ENCODE measurements at places on chromosomes 2 and 18.

GRCh38 chr2:171482308-171482707 is 40.0 kb upstream of the CYBRD1 start:
- DNase-seq, result no peak

- DNase-seq, result no peak
These were observed 31.7 kb upstream of the ZNF396 start for GRCh38 chr18:35408843-35409261.

DNA sequence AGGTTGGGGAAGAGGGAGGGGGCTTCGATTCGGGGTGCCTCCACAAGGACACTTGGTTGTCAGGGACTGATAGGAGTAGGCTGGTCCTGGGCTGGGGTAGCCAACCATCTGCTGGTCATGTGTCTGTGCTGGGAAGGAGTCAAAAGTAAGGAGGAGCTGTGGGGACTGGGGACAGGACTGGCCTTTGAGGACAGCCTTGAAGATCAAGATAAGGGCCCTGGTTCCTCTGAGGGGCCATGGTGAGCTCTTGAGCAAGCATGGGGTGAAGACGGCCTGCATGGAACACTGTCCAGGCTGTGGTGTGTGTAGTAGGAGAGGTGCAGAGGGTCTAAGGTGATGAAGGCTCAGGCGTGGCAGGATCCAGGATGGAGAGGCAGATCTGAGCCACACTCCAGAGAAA is 1.7 kb downstream of the CYP27A1 start:
- DNase-seq, result no peak

GRCh38 chr2:215868846-215869543 is 144.4 kb downstream of the MREG start:
- DNase-seq, result no peak

- no peak for DNase-seq
These were observed 2.5 kb upstream of the UGT1A7 start for GRCh38 chr2:233679196-233679595.

- DNase-seq, result no peak
These were observed 50.2 kb upstream of the PLB1 start for GRCh38 chr2:28445448-28446258.

DNA sequence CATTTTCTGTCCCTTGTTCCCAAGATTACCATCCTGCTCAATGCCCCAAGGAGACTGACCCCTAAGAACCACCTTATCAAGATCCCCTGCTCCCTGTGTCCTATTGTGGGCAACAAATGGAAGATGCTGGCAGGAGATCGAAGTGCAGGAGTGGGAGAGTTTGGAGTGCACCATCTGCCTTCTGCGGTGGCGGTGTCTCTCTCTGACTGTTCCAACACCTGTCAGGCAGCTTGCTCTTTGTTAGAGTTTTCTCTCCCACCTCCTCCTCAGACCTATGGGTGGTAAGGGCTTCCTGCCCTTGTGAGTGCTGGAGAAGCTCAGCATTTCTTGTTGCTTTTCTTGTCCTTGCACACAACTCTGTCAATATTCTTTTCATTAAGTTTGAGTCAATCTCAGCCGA is 64.1 kb upstream of the SPHKAP start:
- no peak for DNase-seq

- DNase-seq, result no peak
These were observed 157.4 kb downstream of the SUCLG1 start for GRCh38 chr2:84301717-84302116.

- no peak for DNase-seq
These were observed 24.3 kb upstream of the STAT1 start for GRCh38 chr2:191038241-191038725.

GRCh38 chr2:211068108-211068780 is 511.8 kb downstream of the CPS1 start:
- no peak for DNase-seq

GRCh38 chr2:55729136-55729685 is 35.6 kb upstream of the PNPT1 start:
- no peak for DNase-seq

DNA sequence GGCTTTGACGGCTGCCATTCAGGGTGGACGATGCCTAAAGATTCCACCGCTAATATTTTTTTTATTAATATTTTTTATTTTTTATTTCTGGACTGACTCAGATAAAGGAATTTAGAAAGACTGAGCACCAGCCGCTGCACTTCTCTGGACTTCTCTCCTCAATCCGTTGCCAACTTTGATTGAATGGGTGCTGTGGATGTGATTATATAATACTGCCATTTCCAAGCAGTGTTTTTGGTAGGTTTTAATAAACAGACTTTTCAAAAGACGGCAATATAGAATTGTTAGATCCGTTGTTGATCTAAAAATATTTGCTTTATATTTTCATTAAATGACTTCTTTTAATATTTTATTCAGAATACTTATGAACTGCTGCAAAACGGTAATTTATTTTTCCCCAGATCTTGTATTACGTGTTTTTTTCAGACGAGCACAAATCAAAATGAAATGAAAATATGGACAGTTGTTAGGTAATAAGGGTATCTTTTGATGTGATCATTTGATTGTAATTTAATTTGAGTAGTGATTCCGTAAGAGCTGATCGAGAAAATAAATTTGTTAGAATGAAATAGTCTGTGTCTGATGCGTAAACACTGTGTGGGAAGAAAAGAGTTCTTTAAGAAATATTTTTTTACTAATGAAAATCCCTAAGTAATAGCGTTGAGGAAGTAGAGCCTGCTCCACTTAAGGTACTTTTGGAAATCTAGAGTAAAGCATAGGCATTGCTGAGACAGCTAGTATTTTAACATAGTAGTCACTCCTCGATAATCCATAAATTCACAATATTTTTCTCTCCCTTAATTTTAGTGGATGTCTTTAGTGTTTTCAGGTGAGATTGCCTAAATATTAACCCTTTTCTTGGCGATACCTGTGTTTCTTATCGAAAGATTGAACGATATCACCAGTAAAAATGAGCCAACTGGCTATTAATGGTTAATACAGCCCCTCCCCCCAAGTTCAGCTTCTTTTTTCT is 4.4 kb downstream of the POU3F3 start:
- DNase-seq, result no peak

DNA sequence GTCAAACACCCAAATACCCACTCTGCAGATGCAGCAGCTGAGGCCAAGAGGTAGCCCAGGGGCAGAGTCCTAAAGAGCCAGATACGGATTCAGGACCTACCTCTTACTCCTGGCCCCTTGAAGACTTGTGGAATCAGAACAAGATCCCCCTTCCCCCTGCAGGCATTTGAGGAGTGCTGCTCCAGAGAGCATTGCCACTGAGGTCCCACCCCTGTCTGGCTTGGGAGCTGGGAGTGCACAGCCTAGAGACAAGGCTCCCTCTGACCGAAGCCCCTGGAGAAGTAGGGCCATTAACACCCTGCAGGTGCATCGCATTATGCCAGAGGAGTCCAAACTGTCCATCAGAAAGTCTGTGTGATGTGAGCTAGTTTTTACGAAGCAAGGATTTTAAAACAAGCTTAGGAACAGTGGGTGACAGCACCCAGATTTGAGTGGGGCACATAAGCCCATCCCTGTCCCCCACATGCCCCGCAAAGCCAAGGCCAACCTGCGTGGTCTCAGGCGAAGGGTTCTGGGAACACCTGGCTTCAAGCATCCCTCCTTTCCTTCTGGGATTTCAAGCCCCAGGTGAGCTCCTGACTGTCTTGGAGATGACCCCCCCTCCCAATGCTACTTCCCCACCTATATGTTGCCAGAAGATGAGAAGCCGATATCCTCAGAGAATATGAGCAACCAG is 48.4 kb downstream of the MTERF4 start:
- no peak for DNase-seq

GRCh38 chr2:107684421-107684820 is 142.3 kb upstream of the RGPD4 start:
- no peak for DNase-seq

DNA sequence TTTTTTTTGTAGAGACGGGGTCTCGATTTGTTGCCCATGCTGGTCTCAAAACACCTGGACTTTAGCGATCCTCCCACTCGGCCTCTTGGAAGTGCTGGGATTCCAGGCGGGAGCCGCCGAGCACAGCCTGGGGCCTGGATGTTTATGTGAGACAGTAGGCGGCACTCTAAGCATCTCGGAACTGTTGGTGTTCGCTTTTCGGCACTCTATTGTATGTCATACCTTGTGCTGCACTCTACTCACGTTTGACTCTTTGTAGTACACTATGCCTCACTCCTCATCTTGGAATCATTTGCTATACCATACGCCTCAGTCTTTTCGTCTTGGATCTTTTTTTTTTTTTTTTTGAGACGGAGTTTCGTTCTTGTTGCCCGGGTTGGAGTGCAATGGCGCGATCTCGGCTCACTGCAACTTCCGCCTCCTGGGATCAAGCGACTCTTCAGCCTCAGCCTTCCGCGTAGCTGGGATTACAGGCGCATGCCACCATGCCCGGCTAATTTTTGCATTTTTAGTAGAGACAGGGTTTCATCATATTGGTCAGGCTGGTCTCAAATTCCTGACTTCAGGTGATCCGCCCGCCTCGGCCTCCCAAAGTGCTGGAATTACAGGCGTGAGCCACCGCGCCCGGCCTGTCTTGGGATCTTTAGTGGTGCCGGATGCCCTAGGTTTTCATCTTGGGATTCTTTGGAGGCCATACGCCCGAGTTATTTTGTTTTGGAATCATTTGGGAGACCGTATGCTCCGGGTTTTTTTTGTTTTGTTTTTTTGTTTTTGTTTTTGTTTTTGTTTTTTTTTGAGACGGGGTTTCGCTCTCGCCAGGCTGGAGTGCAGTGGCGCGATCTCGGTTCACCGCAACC is 24.2 kb upstream of the ZDBF2 start:
- no peak for DNase-seq

DNA sequence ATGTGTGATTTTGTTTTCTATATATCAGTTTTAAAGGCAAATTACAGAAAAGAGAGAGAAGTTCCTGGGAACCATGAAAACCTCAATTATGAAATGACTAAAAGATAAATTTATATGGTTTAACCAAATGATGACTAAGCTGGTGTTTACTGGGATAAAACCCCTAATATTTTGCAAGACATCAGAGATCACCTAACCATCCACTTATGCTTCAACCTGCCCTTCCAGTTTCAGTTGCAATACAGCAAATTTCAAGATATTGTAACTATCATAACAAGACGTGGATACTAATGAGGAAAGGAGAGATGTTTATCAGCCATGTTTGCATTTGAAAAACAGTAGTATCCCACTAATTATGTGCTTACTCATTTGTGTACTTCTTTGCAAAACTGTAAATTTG is 108.2 kb downstream of the GAREM1 start:
- DNase-seq, result no peak
